ENCODE measurements at places on chromosomes 13 and 19. TPM values are rescaled to one million over a fixed set of nuclear protein-coding genes. Genes with fewer than 3 reads are reported as not detected.

DNA sequence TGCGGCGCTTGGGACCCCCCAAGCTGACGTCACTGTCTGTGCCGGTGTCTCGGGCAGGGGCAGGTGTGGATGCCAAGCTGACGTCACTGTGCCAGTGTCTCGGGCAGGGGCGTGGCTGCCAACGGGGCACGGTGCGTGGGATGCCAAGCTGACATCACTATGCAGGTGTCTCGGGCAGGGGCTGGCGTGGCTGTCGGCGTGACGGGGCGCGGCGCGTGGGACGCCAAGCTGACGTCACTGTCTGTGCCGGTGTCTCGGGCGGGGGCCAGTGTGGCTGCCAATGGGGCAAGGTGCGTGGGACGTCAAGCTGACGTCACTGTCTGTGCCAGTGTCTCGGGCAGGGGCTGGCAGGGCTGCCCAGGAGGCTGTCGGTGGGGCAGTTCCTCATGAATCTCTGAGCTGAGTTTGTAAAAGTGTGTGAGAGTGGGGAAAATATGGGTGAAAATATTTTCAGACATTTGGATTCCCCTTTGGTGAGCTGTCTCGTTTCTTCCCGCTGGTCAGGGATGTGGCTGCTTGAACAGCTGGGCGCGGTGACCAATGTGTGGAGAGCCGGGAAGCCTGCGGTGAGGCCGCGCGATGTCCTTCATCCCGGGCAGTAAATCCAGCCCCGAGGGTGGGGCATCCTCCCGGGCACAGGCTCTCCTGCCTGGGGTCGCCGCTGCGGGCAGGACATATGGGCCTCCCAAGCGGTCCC is 25.2 kb downstream of the MCF2L start:
- no peak for DNase-seq

GRCh38 chr13:42125046-42125445 is 76.6 kb downstream of the DGKH start:
- DNase-seq = no peak

DNA sequence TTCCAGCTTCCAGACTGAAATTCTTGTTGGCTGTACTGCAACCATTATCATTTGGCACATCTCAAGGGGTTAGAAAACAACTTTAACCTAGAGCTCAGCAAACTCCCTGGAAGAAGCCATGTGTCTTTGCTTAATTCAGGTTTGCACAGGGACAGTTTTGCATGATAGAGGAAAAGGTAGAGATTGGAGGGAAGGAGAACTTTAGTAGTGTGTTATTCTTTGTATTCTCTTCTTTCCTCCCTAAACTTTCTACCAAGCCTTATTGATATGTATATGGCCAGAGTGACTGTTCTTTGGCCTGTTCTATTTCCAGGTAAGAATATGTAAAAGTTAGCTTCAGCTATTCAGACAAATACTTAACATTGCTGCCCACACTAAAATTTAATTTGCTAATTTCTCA is 53.1 kb downstream of the UGGT2 start:
- no peak for DNase-seq

DNA sequence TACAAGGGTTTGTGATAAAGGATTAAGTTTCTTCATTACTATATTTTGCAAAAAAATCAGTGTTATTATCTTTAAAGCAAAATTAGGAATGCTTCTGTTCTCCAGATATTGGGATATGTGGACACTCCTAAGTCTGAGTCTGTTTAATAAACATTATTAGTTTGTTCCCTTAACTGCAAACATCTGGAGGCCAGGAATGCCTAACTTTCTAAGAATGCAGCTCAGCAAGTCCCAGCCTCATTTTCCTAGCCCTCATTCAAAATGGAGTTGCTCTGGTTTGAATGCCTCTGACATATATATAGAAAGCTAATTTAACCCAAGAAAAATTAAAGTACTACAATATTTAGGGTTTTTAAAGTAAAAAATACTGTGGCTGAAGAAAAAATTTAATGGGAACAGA is 33.6 kb upstream of the EDNRB start:
- DNase-seq = no peak

Gene SETDB2
- 5.3 TPM for total RNA-seq

Gene ICAM1
- 155 TPM for total RNA-seq

Gene BRCA2
- total RNA-seq = 6.3 TPM

Gene TUBB4A
- total RNA-seq = 4.0 TPM
